ENCODE measurements at places on chromosomes 5 and 9.

GRCh38 chr9:117233016-117233415 is 181.8 kb downstream of the ASTN2 start:
- DNase-seq = no peak

DNA sequence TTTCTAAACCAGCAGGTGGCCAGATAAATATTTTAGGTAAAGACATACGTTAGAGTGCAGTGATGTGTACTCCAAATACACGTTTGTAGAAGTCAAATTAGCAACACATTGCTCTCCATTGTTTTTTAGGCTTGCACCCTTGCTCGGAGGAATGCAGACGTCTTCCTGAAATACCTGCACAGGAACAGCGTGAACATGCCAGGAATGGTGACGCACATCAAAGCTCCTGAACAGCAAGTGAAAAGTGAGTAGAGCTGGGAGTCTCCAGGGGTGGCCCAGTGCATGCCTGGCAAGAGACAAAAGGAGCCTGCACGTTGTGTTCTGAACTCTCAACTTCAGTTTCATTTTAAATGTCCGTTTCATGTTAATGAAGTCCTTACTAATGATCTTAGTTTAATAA is 207.5 kb upstream of the OTULINL start:
- DNase-seq = no peak

DNA sequence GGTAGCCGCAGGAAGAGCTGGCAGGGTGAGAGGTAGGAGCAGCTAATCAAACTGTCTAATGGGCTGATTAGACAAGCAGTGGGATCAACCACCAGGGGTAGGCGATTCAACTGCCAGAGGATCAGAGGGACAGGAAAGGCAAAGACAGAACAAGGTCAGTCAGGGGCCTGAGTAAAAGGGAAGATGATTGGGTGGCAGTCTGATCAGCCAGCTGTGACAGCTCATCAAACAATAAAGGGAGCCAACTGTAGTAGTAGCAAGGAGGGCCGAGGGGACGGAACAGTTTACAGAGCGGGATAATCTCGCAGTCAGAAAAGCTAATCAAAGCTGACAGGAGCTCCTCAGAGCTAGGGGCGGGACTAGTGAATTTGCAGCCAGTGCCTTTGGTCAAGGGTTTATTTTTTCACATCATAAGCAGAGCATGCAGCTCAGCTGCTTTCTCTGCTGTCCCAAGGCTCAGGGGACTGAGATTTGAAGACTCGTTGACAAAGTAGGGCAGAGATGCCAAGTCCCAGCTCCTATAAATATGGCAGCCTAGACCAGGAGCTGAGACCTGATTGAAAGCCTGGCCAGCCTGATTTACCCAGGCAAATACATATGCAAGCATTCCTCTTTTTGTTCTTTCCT is 418.2 kb downstream of the GABRG2 start:
- no peak for DNase-seq

GRCh38 chr9:28696960-28697359 is 1123.7 kb upstream of the C9orf72 start:
- no peak for DNase-seq

GRCh38 chr5:2797160-2797559 is 45.7 kb upstream of the IRX2 start:
- DNase-seq = no peak

DNA sequence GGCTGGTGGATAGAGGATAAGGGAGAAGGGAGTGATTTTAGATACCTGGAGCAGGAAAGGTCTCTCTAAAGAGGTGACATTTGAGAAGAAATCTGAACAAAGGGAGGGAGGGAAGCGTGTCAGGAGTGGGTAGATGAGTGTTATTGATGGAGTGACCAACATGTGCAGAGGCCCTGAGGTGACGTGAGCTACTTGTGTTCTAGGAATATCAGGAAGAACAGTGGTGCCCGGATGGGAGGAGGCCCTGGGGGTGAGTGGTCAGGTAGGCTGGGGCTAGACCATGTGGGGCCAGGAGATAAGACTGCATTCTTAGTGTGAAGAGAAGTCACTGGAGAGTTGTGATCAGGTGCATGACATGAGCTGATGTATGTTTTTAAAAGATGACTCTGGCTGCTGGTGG is 256.2 kb downstream of the ARHGAP26 start:
- no peak for DNase-seq

GRCh38 chr9:128360826-128361225 is 10.3 kb upstream of the URM1 start:
- no peak for DNase-seq

GRCh38 chr5:151075698-151076331 is 5.0 kb downstream of the TNIP1 start:
- no peak for DNase-seq

DNA sequence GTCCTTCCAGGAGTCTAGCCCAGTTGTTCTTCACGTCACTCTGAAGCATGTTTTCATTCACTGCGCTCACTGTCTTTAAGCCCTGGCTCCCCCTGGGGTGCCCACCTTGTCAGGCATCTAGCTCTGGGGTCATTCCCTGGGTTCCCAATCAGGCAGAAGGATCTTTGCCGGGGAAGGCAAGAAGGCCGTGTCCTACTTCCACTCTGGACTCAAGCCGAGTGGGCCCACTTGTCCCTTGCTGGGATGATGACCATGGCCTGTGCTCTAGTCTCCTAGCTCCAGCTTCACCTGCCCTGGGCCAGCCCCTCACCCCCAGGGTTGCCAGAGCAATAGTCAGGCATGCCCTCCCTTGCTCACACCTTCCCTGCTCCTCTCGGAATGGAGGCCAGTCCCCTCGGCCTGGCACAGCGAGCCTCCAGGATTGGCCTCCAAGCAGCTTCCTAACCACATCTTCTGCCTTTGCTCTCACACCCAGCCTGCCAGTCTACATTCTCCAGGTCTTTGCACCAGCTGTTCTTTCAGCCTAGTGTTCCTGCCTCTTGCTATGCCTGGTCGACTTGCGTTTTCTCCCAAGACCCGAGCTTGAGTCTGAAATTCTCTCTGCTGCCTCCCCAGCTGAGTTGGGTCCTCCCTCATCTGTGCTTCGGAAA is 32.2 kb upstream of the PSD2 start:
- no peak for DNase-seq

GRCh38 chr5:38211354-38211710 is 47.0 kb upstream of the EGFLAM start:
- no peak for DNase-seq

- DNase-seq = no peak
Measured at GRCh38 chr9:16221366-16221765, 649.1 kb downstream of the BNC2 start.

DNA sequence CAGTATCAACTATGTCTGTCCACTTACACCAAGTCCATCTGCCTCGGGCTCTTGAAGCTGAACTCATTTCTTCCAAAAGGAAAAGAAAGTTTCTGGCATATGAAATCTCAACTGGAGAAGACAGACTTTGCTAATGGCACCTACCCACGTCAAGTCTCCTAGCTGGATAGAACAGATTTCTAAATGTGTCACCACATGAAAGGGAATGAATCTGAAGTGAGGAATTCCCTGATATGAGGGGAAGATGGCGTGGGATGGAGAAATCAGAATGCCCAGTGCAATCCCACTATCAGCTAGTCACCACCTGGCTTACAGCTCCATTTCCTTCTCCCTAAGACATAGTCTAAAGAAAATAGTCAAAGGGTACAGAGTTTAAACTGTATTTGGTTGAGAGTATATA is 144.7 kb downstream of the PAPPA start:
- DNase-seq = no peak

DNA sequence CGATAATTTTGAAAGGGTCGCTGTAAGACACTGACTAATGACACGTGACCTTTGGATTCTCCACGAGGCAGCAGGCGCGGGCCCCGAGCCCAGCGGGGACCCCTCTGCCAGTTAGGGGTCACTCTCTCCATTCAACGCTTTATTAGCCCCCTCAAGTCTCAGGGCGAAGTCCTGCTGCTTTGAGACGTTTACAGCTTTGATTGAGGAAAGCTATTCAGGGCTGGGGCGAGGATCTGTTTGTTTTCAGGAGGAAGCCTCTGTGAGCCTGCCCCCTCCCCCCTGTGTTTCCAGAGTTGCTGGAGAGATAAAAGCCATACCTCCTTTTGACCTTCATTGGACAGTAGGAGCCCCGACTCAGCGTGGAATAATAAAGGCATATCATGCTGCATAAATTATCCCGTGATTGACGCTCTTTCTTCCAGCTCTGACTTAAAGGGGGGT is 31.4 kb upstream of the MSX2 start:
- no peak for DNase-seq

GRCh38 chr5:115461506-115462290 is 82.9 kb downstream of the FEM1C start:
- DNase-seq = no peak

DNA sequence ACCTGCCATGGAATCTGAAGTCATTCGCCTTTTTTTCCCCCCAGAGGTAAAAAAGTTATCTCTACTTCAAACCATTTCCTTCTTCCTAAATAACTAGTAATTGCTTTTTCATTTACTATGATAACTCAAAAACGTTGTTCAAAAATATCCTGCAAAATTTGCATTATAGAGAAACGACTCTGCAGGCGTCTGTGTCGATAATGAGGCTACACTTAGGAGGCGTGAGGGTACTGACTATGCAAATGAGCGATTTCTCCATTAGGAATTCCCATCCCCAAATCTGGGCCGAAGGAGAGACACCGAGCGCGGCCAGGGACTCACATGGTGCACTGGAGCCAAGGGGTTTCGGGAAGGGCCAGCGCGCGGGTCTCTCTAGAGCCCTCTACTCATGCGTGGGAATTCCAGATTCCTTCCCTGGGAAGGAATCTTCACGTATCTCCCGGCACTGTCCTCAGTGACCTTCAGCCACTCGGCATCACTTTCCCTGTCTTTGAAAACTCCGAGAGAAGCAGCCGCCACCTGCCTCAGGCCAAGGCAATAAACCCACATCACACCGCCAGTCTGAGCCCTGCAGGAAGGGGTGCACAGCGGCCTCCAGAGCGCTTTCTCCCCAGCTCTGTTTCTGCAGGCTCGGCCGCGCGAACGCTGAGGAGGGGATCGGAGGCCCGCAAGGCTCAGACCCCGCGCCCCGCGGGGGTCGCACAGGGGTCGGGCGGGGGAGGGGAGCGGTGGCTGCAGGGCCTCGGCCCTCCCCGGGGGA is 718 bp upstream of the DENND4C start:
- no peak for DNase-seq

- no peak for DNase-seq
Measured at GRCh38 chr5:36739751-36740221, 133.4 kb downstream of the SLC1A3 start.

GRCh38 chr5:50751064-50751657 is 84.7 kb downstream of the PARP8 start:
- no peak for DNase-seq

DNA sequence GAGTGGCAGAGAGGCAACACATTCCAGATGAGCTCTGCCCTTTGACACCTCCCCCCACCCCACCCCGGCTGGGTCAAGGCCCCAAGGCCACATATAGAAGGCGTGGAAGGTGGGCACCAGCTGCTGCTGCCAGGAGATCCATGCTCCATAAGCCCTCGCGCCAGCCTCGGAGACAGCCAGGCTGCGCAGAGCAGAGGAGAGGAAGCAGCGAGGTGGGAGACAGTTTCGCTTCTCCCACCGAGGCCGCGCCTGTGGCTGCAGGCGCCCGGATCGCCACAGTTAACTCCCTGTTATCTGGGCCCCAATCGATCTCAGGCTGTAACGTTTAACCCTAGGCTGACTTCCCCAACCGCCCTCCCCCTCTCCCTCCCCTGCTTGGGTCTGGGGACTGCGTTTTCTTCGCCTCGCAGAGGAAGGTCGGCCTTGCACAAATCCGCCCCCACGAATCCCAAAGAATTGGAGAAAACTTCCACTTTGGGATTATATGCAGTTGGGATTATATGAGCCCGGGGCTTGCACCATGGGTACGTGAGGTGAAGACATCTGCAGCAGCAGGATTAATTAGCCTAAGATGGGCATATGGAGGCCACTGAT is 1.1 kb upstream of the CXXC5 start:
- no peak for DNase-seq
